ENCODE measurements at places on chromosomes 5 and 9. TPM values are rescaled to one million over a fixed set of nuclear protein-coding genes. Genes with fewer than 3 reads are reported as not detected.
A peak's percentile ranks its signal among the peaks of the same experiment; 100 is the strongest.

DNA sequence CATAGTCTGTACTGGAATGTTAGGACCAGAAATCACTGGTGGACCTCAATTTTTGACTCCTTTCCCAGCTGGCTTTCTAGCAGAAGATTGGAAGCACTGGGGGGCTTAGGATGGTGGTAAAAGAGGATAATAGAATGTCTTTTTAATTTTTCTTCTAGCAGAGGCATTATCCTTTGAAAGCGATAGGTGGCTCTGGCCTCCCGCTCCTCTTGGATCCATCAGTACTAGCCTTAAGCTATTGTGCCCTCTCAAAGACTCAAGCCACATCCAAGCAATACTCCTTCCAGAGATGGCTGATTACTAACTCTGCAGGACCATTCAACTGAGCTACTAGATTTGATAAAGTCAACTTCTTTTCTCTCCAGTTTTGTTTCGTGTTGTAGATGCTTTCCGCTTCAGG is 610.6 kb downstream of the CDH12 start:
- DNase-seq: no peak

- DNase-seq: no peak
These were observed 34.1 kb upstream of the DHFR start for GRCh38 chr5:80688648-80689420.

- no peak for DNase-seq
These were observed 4.2 kb upstream of the CA9 start for GRCh38 chr9:35669331-35670145.

HNRNPA0 gene
- total RNA-seq: 8.6 TPM

DNA sequence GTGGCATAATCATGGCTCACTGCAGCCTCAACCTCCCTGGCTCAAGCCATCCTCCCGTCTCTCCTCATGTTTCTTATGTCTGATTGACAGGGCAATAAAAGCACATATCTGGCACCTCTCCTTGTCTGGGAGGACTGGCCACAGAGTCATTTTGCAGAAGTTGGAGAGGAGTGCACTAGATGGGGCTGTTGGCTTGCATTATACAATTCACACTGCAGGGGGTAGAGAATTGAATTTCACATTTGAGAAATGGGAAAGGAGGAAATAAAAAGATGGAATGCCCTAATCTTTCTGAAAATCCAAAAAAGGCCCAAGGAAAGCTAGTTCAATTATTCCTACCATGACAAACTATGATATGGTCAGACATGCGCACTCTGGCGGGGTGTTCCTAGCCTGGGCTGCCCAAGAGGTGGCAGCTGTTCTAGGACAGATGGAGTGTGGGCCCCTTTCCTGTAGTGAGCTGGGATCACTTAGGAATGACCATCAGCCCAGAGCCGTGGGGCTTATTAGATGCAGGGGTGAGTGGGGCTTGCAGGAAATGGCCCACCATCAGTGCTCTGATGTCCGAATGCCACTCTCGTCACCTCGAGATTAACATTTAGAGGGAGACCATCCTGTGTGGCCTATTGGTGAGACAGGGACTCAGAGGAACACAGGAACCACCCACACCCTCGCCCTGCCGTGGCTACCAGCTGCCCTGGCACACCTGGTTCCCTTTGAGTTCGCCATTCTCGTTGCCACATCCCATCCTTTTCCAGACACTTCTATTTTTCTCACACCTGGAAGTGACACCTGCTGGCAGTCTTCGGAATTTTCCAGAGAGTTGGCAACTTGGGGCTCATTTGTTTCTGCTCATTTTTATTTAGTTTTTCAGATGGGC is 21.8 kb upstream of the ANKRD18A start:
- DNase-seq: no peak

GRCh38 chr5:167602067-167602466 is 689.4 kb upstream of the WWC1 start:
- no peak for DNase-seq

PTPA gene
- total RNA-seq: 81.3 TPM

DNA sequence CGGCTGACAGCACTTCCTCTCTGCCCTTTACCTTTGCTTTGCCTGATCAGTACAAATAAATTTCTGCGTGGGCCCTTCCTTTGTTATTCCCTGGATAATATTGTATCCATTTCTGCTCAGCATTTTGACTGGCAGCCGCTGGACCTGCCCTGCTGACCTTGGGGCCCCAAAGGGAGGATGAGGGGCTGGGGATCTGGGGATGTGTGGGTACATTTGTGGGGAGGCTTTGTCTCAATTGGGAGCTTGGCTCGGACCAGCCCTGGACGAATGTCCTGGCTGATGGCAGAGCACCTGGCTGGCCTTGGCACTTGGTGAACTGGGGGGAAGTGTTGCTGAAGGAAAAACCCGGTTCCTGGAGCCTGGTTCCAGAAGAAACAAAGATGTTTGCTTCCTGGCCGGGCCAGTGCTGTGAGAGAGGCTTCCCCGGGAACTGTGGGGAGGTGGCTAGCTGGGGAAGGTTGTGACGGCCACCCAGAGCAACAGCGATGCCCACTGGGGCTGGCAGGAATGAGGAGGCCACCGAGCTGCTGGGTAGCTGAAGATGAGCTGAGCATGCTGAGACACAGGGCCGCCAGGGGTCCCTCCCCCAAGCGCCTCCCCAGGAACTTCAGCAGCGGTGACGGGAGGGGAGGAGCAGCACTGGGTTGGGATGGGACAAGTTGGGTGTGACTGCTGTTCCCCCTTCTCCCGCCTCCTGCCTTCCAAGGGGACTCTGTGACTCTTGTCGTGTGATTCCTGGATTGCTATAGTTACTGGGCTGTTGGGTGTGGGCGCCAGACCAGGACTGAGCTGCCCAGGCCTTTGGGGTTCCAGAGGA is 8.4 kb downstream of the LMX1B start:
- DNase-seq: no peak

GRCh38 chr5:82425591-82425990 is 147.4 kb upstream of the RPS23 start:
- no peak for DNase-seq

DNA sequence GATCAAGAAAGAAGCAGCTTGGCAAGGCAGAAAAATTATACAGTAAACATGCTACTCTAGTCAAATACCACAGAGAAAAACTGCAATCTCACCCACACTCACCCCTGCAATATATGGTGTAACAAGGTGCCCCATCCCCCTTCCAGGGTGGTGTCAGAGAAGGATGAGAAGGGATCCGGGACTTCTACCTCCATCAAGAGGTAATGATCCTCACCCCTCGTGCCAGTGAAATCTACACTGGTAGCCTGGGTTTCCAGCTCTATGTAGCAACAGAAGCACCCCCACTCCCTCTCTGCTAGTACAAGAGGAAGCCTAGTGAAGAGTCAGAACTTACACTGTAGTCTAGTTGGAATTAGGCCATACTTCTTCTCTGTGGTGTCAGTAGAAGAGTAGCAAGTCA is 18.9 kb downstream of the SLCO4C1 start:
- no peak for DNase-seq

- DNase-seq: no peak
These were observed 557.8 kb upstream of the TLE4 start for GRCh38 chr9:79013715-79014610.

DNA sequence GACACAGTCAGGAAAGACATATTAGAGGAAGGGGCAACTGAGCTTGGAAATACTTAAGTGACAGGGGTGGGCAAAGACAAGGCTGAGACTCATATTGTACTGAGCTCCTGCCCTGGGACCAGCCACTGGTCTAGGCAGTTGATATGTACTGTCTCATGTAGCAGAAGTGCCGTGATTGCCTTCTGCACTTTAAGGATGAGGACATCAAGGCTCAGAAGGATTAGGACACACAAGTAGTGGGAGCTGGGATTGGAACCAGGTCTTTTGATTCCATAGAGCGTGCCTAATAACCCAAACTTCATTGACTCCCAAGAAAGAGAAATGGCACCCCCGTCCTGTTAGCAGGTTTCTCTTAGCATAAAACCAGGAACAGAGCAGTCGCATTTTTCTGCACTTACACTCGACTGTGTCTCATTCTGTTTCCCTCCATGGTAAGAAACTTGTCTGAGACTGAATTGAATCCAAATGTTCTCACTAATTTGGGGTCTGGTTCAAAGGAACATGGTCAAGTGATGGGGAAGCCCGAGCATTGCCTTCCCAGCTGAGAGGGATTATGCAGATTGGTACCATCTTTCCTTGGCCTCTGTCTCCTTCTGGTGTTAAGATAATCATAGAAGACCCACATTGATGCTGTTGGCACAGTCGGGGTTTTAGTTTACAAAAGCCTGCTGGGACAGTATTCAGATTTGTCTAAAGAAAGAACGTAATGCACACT is 70.4 kb downstream of the ANGPTL2 start:
- peak; percentile 50 for DNase-seq

DNA sequence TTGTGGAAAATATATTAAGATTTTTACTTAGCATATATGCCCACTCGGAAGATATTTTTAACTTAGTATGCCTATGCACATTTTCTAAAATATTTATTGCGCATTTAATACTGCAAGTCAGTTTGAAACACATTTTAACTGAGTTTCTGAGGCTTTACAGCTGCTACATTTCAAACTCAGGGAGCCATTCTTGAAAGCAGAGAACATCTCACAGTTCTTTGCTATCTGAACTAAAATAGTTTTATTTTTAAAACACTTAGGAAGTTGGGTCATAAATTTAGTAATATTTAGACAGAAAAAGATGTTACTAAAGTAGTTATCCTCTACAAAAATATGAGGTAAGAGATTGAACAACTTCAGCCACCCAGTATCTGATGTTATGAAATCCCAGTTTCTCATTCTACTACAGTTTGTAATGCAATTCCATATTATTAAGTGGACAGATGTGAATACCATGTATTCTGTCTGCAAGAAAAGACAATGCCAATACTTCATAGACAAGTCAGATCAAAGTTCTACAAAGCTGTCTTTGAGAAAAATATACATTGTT is 409.9 kb upstream of the EDIL3 start:
- no peak for DNase-seq

GRCh38 chr5:97276474-97277120 is 93.5 kb upstream of the RIOK2 start:
- no peak for DNase-seq

- DNase-seq: no peak
These were observed 564 bp upstream of the TOR2A start for GRCh38 chr9:127735530-127736185.

- DNase-seq: no peak
These were observed 50.2 kb upstream of the UBAC1 start for GRCh38 chr9:136011376-136011702.

DNA sequence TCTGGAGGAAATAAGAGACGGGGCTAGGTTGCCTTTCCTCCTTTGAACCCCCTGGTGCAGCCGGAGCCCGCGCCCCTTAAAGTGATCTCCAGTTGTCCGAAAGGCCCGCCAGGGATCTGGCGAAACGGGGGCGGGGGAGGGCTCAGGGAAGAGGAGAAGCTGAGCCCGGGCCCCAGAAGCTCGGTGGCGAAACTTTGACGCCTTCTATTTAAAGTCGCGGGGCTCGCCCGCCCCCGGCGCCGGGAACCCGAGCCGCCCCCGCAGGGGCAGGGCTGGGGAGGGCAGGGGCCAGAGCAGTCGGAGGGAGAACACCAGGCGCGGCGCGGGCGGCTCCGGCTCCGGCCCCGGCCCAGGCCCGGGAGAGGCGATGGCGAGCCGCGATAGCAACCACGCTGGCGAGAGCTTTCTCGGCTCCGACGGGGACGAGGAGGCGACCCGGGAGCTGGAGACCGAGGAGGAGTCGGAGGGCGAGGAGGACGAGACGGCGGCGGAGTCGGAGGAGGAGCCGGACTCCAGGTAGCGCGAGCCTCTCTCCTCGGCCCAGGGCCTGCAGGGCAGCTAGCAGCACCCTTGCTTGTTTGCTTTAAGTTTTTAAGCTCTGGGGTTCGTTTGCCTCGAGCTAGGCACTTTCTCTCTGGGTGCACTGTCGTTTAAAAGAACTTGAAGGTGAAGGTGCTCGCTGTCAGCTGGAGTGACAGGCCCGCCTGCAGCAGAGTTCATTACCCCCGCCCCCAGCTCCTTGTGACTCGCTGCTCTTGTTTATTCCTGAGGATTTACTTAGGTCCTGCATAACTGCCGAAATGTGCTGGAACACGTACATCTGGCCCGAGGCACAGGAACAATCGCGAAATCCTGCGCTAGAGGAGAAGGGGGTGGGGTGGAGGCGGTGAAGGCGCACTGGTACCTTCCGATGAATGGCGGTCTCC is at the start of gene CMYA5:
Gene CMYA5, plus strand, starts transcription at position 296 of the 926 bp plus-strand sequence. Its CDS starts 72 bp downstream, at position 368.
- no peak for DNase-seq

SLC9A3 gene
- 2.3 TPM for total RNA-seq

PCDHA13 gene
- total RNA-seq: 0.39 TPM

DNA sequence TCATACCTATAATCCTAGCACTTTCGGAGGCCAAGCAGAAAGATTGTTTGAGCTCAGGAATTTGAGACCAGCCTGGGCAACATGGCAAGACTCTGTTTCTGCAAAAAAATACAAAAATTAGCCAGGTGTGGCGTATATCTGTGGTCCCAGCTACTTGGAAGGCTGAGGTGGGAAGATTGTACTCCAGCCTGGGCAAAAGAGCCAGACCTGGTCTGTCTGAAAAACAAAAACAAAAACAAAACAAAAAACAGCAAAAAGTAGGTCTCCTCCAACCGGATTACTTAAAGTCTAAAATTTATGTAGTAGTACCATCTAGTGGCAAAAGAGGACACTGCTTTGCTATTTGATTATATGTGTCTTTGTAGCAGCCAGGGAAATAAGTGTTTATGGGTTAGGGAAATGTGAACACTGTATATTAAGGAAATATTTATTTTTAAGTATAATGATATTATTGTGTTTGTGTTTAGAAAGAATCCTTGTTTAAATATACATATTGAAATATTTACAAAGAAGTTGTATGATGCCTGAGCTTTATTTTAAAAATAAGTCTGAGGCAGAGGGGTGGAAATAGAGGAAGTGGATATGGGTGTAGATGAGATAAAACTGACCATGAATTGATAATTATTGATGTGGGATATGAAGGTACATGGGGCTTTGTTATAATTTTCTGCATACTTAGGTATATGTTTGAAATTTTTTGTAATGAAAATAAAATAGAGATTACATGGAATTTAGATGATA is 20.0 kb downstream of the APC start:
- DNase-seq: no peak

IL33 gene
- 24.4 TPM for total RNA-seq
